Stimulated activated CD4-positive, alpha-beta T cell treated with anti-CD3 and anti-CD28 coated beads, TNF-alpha, amount 100 ng/mL, for 1 hour (primary cell): ENCODE measurements at places on chromosomes 13 and 19.

- DNase-seq, result no peak
These were observed 18.5 kb downstream of the GPX4 start for GRCh38 chr19:1122021-1122971.

DNA sequence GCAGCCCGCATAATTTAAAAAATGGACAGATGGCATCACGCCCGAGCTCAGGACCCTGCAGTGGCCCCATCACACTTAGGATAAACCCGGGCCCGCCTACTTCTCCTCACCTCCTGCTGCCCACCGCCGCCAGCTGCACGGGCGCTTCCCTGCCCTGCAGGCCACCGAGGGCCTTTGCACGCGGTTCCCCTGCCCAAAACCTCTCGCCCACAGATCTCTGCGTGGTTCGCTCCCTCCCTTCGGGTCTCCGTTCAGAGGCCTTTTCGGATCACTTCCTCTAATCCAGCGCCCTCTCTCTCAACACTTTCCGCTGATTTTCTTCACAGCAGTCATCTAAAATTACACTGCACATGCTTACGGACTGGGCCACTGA lies 1.8 kb downstream of the SHISA7 start:
- DNase-seq, result no peak

GRCh38 chr13:111622051-111622531 lies 301.6 kb downstream of the TEX29 start:
- DNase-seq, result no peak

GRCh38 chr19:55646889-55647731 lies 902 bp upstream of the CCDC106 start:
- DNase-seq, result no peak

- DNase-seq, result no peak
These were observed 201.2 kb downstream of the LHFPL6 start for GRCh38 chr13:39401756-39402155.
